Cortex of kidney (tissue), 1 donor: ENCODE measurements at places on chromosomes 3 and 15.

GRCh38 chr15:51266656-51267050 is 71.7 kb downstream of the CYP19A1 start:
- DNase-seq, result no peak

GRCh38 chr3:4756855-4757574 is 222.2 kb upstream of the BHLHE40 start:
- no peak for DNase-seq

GRCh38 chr15:58715266-58715917 is 34.1 kb downstream of the ADAM10 start:
- DNase-seq, result no peak

GRCh38 chr3:164577667-164578210 is 500.6 kb downstream of the SI start:
- DNase-seq, result no peak

DNA sequence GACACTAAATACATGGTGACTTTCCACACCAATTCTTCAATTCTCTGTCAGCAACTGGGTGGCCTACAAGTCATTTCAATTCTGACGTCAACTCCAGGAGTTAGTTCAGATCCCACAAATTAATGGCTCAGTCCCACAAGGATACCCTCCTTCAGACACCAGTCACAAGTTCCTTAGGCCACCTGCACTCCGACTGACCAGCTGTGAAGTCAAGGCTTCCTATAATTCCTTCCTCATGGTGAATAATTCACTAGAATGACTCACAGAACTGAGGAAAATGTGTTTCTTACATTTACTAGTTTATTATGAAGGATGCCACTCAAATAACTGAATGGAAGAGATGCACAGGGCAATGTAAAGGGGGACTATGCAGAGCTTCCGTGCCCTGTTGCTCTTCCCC is 6.3 kb upstream of the PIAS1 start:
- DNase-seq, result no peak

DNA sequence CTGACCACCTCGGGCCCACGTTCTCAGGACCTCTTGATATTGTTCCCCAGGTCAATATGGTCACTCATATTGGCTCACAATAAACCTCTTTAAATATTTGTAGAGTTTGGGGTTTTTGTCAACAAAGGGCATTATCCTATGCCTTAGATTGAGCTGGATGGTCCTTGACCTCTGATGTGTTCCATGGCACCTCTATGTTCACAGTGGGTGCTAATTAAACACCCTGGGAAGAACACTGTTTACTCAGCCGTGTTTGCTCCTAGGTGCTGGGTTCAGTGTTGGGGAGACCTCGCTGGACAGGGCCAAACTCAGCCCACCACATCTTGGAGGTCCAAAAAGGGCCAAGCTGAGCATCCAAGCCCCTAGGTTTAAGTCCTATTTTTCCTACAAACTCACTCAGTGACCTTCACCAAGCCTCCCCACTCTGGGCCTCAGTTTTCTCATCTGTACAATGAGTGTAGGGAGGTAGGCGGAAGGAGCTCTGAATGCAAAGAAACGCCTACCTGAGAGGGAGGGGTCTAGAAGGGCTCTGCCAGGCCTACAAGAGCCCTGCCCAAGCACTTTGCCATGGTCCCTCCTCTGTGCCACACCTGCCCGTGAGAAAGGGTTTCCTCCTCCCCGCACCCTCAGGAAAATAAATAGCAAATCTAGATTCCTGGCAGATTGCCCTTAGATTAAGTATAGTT is 7.2 kb downstream of the FAM174B start:
- no peak for DNase-seq

GRCh38 chr3:40191850-40192448 is 117.6 kb upstream of the EIF1B start:
- DNase-seq, result no peak

- no peak for DNase-seq
Measured at GRCh38 chr3:183526838-183527427, 28.6 kb downstream of the KLHL6 start.

- DNase-seq, result no peak
Measured at GRCh38 chr3:89699771-89700170, 592.4 kb downstream of the EPHA3 start.

- DNase-seq, result no peak
Measured at GRCh38 chr3:115401298-115401697, 222.0 kb upstream of the GAP43 start.

- no peak for DNase-seq
Measured at GRCh38 chr15:51303462-51303980, 34.9 kb downstream of the CYP19A1 start.

GRCh38 chr3:68953816-68954444 is 21.6 kb upstream of the TAFA4 start:
- DNase-seq, result no peak

DNA sequence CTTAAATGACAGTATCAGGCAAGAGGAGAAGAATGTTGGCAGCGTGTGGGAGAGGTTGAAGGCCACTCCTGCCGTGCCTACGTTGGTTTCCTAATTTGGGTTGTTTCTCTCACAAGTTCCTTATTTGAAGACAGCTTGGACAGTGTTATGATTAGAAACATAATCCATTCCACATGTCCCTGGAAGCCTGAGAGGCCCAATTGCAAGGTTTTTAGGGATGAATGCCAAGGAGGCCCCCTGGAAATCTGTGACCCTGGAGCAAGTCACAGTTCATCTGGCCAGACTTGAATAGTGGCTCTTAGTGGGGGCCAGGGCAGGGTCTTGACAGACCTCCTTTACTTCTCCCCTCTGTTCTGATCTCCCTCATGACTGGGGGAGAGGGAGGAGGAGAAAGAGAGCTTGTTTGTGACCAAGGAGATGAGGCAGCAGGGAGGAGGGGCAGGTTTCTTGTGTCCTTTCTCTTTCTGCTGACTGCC is 584.4 kb upstream of the TBL1XR1 start:
- DNase-seq, result no peak

GRCh38 chr3:99504258-99504657 is 134.1 kb upstream of the COL8A1 start:
- no peak for DNase-seq

DNA sequence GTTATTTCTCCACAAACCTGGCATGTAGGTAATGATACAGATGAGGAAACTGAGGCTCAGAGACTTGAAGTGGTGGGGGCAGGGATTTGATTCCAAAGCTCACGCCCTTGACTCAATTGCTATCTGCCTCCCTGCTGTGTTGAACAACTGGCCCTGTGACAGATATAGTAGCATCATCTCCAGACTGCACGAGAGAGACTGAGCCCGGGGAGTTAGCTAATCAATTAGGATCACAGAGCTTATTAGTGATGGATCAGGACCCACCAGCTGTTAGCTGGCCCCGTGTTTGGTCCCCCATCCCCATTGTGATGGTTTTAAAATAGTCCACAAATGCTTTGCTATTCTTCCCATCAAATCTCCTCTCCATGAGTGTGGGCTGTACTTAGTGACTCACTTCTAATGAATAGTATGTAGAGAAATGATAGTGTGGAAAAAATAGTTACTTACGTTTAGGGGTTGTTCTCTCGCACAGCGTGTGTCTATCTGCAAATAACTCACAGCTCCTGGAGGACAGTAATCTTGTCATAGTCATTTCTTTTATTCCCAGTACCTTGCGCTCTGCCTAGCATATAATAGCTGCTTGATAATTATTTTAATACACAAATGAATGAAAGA is 74.4 kb upstream of the KLF13 start:
- no peak for DNase-seq

- no peak for DNase-seq
Measured at GRCh38 chr3:182787302-182788036, 5.8 kb upstream of the ATP11B start.

- no peak for DNase-seq
Measured at GRCh38 chr3:69462022-69462825, 76.3 kb upstream of the FRMD4B start.

- no peak for DNase-seq
Measured at GRCh38 chr15:34284937-34285336, 52.6 kb downstream of the SLC12A6 start.

DNA sequence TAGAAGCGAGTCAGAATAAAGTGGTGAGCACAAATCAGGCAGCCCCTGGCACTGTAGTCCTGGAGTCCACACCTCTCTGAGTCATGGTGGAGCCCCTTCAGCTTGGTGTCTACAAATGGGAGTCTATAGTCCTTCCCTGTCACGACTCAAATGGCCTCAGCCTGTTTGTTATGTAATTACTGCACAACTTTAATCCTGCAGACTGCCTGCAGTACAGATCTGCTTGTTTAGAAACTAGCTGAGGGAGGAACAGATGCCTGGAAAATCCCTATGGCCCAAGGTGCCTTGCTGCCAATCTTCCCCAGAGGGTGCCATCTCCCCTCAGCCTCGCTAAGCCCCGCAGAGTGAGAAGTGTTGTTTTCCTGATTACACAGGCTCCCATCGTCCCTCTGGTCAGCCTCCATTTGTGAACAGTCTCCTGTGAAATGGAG is 3.9 kb upstream of the CXCR6 start:
- DNase-seq, result no peak

DNA sequence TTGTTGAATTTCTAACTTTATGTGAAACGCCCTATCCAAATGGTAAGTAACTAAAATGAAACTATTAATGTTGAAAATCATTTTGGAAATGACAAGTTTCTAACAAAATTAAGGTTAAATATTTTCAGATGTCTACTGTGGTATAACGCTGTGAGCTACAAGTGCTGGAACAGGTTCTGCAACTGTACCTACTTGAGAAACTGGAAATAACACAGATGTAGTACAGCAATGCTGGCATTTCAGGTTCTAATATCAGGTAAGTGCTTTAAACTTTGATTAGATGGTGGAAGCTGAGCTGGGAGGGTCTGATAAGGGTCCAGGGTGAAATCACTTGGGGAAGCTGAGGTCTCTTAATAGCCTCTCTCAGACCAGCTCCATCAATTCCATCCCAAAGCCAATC is 315.1 kb downstream of the STXBP5L start:
- no peak for DNase-seq

GRCh38 chr3:100022506-100022905 is 91.8 kb downstream of the FILIP1L start:
- no peak for DNase-seq

DNA sequence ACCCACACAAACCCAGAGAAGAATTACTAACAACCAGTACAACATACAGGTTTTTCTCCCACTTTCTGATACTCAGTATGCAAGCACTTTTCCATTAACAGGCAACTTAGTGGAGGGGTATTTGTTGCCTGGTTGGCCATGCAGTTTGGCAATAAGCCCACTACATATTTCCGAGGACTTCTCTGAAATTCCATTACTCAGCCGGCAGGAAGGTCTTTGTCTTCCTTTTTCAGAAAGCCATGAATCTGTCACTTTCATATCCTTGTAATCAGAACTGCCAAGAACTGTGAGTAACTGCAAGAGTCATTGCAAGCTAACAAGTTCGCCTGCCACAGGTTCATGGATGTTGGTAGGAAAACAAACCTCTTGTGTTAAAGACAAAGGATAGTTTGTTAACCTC is 422.3 kb upstream of the ROBO1 start:
- no peak for DNase-seq

DNA sequence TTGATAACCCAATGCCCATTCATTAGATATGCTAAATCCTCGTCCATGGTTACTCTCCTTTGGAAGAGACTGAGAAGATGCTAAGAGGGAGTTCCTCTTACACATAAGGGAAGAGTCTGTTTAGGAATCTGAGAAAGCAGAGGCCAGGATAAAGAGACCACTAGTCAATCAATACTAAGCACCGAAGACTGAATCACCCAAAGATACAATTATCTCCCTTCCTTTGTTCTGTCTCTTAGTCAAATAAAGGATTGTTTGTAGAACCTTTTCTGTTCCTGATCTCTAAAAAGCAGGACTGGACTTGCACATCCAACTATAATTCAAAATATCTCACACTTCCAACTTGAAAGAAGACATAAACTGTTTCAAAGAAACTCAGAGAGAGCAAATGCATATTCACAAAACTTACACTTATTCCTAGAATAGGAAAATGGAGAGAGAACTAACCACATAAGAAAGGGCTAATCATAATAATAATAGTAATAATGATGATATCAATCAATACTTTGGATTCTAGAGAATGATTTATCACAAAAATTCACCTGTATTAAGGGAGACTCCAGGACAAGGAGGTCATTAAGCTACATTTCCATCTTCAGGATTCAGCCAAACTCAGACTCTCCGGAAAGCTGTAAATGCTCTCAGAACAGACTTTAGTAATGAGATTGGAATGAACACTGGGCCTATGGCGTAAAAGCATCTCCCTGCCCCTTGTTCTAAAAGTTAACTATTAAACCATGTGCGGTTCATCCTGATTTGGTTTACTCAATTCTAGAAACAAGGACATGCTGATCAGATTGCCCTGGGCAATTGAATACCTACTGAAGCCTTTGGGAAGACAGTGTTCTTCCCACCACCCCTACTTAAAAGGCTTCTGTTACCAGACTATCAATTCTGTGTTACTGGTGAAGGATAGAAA is 401.5 kb downstream of the ZBTB20 start:
- DNase-seq, result no peak

DNA sequence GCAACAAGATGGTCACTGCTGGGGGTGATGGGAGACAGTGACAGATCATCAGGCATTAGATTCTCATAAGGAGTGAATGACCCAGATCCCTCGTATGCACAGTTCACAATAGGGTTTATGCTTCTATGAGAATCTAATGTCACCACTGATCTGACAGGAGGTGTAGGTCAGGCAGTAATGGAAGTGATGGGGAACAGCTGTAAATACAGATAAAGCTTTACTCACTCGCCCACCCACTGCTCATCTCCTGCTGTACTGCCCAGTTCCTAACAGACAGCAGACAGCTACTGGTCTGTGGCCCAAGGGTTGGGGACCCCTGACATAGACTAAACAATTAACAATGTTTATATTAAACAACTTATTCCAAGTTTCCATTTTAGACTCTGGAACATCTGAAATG is 25.4 kb downstream of the IFT80 start:
- no peak for DNase-seq

DNA sequence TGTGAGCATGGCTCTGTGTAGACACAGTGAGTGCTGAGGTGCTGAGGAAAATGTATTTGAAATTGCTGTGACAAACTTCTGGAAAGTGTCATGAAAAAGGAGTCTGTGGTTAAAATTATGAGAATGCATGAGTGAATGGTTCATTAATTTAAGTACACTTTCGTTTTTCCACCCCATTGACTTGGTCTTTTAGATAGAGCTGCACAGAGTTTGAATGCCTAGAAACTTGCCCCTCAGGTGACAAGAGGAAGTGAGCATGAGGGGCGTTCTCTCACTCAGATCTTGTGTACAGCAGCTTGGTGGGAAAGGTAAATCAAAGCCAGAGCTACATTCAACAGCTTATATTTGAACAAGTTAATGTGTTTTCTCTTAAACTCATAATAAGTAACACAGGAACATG is 296.8 kb downstream of the WDR72 start:
- no peak for DNase-seq

GRCh38 chr3:138356730-138357405 is 8.5 kb downstream of the MRAS start:
- DNase-seq, result no peak
